Activated CD4-positive, alpha-beta T cell treated with anti-CD3 and anti-CD28 coated beads, Interleukin-2, amount 50 U/mL, for 48 hours (primary cell): ENCODE measurements at places on chromosomes 12 and 14.
A peak's percentile ranks its signal among the peaks of the same experiment; 100 is the strongest.

DNA sequence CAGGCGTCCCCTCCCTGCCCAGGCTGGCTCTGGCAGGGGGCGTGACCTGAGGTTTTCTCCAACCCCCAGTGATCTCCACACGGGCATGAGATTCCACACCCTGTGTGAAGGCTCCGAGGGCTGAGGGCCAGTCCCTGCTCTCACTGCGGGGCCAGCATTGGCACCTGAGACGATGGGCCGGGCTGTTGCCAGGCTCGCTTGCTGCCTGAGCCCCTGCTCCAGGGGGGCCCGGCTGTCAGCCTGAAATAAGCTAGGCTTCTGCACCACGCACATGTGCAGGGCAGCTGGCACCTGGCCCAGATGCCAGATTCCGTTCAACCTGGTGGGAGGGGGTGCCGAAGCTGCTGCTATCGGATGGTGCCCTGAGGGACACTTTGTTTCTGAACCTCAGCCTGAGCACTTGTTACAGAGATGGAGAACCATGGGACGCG lies 196.5 kb upstream of the PRMT8 start:
- no peak for DNase-seq

GRCh38 chr12:14689996-14690395 lies 6.4 kb downstream of the GUCY2C start:
- DNase-seq, result no peak

DNA sequence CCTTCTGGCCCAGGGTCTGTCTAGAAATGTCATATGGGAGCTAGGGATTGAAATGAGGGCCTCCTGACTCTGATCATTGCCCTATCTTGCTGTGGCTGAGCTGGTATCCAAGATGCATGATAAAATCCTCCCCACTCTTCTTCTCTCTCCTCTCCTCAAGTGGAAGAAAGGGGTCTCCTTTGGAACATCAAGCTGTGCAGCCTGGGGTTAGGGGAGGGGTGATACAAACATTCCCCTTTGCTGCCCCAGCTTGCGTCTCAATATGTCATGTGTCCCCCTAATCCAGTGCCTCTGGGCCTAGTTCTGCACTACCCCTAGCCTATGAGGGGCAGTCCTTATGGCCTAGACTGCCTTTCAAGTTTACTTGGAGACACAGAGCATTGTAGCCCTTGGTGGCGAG lies 8.5 kb downstream of the RDH16 start:
- DNase-seq, result no peak

DNA sequence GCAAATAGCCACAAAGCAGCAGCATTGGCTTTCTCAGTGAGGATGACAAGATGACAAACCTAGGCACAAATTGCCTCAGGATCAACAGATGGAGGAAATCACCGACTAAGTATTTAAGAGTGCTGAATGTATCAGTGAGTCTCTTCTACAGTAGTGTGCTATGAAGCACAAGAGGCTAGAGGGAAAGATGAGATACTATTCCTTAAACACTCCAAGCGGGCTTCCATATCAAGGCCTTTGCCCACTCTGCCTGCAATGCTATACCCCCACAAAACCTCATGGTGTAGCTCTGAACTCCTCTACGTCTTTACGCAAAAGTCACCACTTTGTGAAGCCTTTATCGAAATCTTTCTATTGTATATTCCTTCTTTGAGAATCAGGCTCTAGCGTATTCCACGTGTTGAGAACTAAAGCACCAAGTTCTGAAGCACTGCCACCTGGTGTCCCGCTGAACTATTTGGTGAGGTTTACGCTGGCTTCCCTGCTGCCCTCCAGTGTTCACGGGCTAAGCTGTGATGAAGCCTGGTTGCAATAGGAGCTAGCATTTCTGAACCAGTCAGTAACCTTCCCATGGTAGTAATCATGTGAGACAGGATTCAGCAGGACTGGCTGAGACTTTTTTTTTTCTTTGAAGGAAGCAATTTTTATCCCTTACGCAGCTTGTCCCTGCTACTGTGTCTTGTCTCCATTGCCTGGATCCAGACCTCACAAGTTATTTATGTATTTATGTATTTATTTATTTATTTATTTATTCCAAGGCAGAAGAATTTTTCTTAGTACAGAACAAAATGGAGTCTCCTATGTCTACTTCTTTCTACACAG lies 426.5 kb upstream of the OR4E1 start:
- peak; percentile 52 for DNase-seq

DNA sequence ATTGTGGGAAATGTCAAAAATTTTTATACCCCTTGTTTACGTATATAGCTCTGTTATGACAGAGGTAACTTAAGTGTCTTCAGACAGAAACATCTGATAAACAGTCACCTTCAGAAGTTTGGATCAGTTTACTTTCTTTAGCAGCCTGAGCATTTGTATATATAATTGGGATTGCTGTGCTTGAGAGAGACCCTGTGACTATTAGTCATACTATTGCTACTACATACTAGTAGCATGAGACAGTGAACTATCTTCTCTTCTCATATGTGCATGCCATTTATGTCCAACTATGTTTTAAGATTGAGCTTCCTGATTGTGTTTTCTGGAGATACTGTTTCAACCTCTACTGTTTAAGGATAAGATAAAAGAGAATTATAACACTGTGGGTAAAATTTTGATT lies 101.5 kb downstream of the PDE6H start:
- DNase-seq, result no peak

GRCh38 chr12:65162609-65163008 lies 6.8 kb upstream of the LEMD3 start:
- DNase-seq, result no peak

DNA sequence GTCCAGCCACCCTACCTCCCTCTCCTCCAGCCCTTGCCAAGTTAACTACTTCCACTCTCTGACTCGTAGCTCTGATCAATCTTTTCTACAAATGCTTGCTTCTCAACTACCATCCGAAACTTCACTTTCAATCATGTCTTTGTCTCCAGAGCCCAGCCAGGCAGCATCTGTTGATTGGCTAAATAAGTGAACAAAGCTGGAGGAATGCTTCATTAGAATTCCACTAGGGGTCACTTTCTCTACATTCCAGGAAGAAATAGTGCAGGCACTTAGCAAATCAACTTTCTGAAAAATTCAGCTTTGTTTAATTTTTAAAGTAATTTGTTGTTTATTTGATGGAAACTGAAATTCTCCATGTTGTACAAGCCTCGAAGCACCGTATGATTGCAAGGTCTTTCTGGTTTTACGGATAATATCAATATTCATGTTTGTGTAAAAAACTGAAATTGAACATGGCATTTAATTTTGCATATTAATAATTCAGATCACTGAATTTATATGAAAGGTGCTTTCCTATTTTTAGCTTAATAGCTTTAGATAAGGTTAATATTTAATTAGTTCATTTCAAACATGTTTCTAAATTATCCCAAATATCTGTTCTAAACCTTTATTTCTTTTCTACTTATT lies 32.4 kb upstream of the HELB start:
- DNase-seq, result no peak

DNA sequence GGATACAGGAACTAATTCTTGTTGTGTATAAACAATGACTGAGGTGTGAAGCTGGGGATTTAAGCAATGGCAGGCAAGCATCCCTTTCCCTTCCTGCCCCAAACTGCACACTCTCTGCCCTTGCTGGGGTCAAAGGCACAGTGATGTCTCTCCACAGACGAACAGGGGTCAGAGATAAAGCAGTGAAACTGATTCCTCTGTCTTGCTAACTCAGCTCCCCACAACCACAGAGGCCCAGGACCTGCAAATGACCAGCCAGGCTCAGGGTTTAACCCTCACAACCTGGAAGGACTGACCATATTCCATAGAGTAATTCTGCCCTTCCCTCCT lies 67.2 kb downstream of the CCDC88C start:
- DNase-seq, result no peak

DNA sequence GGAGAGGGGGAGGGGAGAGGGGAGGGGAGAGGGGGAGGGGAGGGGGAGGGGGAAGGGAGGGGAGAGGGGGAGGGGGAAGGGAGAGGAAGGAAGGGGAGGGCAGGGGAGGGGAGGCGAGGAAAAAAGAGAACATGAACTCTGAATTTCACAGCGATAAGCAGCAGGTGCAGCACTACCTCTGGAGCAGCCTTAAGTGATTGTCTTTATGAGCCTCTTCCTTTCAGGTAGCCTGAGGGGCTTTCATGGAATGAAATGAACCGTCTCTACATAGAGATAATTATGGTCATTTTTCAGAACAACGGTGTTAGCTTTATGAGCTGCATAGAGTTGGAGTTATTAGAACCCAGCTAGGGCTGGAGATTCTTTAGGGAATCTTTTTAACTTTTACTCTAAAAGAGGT lies 18.1 kb upstream of the PTCSC3 start:
- DNase-seq, result no peak

GRCh38 chr14:92798811-92799210 lies 4.7 kb downstream of the GOLGA5 start:
- no peak for DNase-seq

DNA sequence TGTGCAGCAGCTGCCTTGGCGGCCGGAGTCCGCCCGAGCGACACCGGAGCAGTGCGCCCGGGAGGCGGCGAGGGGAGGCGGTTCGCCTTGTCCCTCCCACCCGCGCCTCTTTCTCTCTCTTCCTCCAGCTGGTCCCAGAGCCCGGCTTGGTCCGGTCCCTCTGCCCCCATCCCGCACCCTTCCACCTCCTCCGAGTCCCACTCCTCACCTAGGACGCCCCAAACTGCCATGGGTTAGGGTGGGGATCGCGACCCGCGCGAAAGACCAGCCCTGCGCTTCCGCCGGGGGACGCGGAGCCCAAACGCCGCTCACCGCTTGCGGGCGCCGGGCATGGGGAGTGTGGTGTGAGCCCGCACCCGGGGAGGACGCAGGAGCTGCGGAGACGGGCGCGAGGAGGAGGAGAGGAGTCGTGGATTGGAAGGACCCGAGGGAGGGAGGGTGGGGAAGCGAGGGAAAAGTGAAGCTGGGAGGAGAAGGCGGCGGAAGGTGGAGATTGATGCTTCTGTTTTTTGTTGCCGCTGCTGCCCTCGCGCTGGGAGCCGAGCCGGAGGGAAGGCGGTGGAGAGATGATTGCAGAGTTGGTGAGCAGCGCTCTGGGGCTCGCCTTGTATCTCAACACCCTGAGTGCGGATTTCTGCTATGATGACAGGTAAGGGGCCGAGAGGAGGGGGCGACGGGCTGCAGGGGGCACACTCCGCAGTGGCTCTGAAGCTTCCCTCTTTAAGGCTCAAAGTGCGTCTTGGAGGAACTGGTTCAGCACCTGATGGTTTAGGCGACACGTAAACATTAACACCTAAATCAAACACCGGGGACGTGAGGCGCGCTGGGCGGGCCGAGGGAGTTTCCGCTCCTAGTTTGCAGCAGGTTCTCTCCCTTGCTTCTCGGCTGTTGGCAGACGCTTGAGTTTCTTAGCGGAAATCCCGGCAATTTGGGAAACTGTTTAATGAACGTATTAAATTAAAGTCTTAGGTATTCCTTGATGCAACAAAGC lies 610 bp downstream of the TMTC2 start:
- DNase-seq, result peak; percentile 64

GRCh38 chr14:104343690-104344640 lies 205.6 kb downstream of the KIF26A start:
- no peak for DNase-seq

DNA sequence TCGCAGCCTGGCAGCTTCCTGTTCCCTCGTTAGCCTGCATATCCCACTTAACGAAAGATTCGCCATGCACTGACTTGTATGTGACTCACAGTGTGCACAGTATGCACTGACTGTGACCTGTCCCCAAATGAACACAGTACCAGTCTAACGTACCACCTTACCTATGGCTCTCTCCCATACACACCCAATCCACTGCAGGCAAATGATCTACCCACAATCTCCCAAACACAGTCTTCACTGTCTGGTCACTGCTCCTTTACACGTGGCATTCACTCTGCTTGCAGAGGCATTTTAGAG lies 163.5 kb upstream of the EEA1 start:
- DNase-seq, result no peak

GRCh38 chr14:77037215-77037937 lies 8.9 kb upstream of the IRF2BPL start:
- no peak for DNase-seq

- DNase-seq, result no peak
Observed at GRCh38 chr14:75781096-75781495, 120.0 kb downstream of the TTLL5 start.

DNA sequence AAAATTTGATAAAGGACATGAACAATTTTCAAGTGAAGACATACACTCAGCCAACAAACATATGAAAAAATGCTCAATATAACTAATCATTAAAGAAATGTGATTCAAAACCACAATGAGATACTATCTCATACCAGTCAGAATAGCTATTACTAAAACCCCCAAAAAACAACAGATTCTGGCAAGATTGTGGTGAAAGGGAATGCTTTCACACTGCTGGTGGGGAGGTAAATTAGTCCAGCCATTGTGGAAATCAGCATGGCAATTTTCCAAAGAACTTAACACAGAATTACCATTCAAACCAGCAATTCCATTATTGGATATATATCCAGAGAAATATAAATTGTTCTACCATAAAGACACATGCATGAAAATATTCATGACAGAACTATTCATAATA lies 18.7 kb upstream of the TAS2R14 start:
- no peak for DNase-seq

DNA sequence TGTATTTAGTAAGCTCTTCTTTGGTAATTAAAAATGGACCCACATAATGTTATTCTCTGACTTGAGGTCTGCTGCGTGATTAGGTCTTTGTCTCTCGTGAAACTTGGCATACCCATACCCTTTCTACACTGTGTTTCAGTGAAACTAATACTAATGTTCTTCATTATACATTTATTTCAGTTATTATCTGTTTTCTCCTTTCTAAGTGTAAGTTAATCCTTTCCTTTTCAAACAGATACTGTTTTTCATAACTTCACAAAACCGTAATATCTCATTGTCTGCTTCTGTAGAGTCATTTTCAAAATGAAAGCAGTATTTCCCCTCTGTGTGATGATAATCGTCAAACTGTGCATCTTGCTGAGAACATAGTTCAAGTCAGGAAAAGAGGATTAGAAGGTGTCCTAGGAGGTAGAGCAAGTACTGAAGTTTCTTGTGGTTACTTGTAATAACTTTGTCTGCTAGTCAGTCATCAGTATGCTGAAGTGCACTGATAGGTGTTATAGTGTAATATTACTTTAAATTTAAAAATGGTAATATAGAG lies 15.9 kb downstream of the PYROXD1 start:
- no peak for DNase-seq

- no peak for DNase-seq
Observed at GRCh38 chr12:66232263-66232662, 43.2 kb downstream of the IRAK3 start.

- DNase-seq, result peak; percentile 56
Observed at GRCh38 chr12:48105321-48105866, 485 bp downstream of the SENP1 start.
